ENCODE measurements at places on chromosomes 5 and 9. TPM values are rescaled to one million over a fixed set of nuclear protein-coding genes. Genes with fewer than 3 reads are reported as not detected.

Gene C9orf50
- total RNA-seq, result not detected

Gene FOXD4L4
- 0.18 TPM for total RNA-seq

Gene GFI1B
- total RNA-seq, result not detected

Gene KIAA1958
- total RNA-seq, result 0.89 TPM

All from smooth muscle cell of the umbilical artery (primary cell).